Left lung (tissue), 14 donors: ENCODE measurements at places on chromosomes 2 and 18.

DNA sequence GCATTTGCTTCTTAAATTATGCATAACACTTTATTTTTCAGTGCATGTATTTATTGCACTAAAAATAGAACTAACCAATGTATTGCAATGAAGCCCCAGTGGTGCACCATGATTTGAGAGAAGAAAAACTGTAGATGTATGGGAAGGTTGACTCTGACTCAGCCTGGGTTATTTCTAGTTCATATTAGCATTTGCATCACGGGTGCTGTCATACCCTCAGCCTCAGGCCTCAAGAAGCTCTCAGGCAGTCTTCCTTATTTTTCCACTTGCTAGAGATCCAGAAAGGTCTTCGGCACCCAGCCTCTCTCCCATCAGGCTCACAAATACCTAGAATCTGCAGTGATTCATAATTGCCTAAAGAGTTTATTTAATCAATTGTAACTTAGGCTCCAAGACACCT lies 148.0 kb downstream of the DNER start:
- DNase-seq, result no peak

DNA sequence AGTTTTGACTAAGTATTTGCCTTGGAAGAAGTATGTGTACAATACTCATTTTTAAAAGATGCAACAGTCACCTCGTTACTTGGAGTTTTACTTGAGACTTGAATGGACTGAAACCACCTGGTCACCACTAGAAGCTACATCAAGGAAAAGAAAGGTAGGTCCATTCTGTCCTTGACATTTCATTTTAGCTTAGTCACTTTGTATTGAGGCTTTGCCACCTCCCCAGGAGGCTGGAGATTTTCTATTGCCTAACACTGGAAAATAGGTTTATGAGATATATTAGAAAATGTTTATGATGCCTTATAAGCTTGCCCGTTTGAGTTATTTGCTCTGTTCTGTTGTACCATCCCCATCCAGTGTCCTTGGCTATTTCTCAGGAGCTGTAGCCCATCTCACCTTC lies 107.9 kb upstream of the ETAA1 start:
- DNase-seq, result no peak

DNA sequence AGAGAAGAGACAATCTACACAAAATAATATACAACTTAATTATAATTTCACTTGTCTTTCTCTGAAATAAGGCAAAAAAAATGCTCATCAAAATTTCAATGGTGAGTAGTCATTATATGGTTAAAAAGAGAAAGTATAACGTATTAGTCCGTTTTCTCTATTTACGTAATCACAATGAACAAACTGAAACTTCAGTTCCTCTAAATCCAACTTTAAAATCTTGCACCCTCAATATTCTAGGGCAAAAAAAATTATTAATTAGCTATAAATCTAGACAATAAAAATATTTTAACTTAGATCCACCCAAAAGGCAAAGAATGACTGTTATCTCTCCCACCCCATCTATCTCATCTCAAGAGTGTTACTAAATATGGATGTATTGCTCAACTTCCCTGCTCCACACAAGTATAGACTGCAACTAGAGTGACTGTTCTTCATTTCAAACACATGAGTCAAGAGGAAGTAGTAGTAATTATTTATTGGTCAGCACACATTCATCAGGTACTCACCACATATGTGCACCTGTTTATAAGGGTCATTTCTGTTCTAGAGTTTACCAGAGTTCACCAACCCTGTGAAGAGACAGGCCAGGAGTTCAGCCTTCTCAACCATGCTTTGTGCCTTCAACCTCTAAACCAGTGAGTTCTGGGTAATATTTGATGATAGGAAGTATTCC lies 36.4 kb downstream of the STK39 start:
- no peak for DNase-seq

- DNase-seq, result no peak
Observed at GRCh38 chr2:195408196-195408595, 248.8 kb upstream of the SLC39A10 start.

DNA sequence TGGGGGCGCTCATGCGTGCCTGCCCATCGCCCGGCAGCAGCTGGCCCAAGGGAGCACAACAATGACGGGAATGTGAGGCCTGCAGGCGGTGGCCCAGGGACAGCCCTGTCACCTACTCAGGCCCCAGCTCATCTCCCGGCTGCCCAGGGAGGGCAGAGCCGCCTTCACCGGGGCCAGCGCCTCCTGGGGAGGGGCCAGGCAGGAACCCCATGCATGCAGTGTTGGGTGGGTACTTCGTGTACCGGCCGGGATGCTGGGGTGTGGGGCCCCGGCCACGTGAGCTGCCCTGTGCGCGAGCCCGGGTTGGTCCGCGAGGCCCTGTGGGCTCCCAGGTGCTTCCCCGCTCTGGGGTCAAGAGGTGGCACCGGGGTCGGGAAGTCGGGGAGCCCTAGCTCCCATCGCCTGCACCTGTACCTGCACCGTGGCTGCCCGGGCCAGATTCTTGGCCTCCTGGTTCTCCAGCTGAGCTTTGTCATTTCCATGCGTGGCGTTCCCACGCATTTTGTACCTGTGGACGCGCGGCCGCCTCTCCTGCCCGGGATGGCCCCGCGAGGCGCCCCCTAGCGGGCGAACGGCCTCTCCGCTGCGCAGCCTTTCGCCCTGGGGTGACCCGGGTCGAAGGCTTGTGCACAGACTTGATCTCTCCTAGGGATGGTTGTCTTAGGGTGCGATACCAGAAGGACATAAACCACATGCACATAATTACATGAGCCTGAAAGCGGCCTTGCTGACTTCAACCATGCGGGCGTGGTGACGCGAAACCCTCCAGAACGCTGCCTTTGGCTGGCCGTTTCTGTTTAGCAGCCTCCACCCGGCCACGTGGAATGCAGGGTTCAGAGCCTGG lies 950 bp downstream of the KLHL30 start:
- no peak for DNase-seq

DNA sequence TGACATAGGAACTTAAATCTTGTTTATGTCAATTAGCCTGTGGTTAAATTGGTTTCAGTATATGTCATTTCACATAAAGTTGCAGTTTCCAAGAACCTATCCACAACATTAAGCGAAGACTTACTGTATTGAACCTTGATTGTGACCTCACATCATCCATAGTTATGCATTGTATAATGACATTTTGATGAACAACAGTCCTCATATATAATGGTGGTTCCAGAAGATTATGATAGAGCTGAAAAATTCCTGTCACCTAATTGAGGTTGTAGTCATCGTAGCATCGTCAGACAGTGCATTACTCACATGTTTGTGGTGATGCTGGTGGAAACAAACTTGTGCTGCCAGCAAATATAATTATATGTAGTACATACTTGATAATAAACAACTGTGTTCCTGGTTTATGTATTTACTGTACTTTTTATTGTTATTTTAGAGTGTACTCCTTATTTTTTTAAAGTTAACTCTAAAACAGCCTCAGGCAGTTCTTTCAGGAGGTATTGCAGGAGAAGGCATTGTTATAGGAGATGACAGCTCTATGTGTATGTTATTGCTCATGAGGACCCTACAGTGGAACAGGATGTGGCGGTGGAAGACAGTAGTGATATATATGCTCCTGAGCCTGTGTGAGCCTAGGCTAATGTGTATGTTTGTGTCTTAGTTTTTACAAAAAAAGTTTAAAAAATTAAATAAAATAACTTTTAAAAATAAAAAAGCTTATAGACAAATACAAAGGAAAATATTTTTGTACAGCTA lies 56.6 kb downstream of the UBE2E3 start:
- DNase-seq, result no peak

DNA sequence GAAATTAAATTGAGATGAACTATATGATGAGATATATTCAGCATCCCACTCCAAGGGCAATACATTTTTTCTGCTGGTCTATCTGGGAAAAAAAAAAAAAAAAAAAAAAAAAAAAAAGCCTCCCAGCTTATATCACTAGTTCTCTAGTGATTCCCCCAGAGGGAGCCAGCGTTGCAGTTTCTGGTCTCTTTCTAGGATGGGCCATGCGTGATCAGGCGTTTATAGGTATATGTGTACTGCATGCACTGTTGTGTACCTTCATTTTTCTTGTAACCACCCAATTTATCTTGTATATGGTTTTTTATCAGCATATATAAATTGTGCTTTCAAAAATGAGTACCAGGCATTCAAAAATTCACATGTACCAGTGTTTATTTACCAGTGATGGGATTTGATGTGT lies 35.1 kb downstream of the DCDC2C start:
- DNase-seq, result no peak

- no peak for DNase-seq
Observed at GRCh38 chr2:209938906-209939305, 63.5 kb upstream of the RPE start.

DNA sequence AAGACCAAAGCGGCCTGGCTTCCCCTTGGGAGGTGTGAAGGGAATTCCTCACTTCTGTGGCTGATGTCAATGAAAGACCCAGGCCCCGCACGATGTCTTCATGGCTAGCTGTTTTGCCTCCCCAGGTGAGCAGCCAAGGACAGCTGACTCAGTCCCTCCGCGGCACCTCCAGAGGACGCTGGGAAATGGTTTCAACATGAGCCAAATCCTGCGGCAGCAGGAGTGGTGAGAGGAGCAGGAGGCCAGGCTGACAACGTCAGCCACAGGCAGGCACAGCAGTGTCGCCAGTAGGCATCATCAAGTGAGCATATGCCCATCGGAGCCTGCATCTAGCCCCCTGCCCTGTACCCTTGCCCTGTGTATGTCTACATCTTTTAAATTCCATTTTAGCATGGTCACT lies 156.4 kb upstream of the RAB6C start:
- peak; percentile 61 for DNase-seq

GRCh38 chr18:79490626-79491041 lies 94.9 kb downstream of the NFATC1 start:
- DNase-seq, result no peak

DNA sequence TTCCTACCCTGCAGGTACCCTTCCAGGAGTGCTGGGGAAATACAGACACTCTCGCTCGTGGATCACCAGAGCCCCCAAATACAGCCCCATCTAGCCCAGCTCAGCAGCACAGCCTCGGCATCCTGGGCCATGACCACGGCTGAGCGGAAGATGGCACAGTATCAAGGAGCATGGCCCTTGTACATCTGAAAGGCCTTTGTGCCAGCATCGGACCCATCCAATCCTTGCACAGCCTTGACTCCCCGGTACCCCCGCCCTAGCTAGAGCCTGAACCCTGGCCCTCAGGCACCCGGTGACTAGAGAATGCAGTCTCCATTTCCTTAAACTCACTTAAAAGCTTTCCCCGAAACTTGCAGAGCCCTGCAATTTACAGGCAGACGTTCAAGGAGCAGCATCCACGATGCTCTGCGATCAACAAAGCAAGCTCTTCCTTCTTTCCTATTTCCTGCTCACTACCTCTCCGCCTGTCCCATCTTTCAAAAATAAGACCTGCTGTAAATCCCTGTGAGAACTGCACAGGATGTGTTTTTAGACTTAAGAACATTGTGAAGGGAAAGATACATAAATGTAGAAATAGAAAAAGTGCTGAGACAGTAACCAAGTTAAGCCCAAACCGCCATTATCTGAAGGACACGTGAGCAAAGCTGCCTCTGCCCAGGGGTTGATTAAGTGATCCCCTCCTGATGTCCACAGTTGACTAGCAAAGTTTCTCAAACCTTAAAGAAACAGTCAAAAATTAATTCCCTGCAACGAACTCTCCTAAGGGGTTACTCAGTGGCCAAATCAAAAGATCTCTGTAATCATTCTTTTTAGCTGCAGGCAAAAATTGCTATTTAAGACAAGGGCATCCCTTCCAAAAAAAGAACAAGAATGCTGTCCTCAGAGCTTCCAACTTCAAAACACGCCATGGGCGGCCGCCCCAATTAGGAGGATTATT lies 48.5 kb downstream of the ZNF516 start:
- no peak for DNase-seq

DNA sequence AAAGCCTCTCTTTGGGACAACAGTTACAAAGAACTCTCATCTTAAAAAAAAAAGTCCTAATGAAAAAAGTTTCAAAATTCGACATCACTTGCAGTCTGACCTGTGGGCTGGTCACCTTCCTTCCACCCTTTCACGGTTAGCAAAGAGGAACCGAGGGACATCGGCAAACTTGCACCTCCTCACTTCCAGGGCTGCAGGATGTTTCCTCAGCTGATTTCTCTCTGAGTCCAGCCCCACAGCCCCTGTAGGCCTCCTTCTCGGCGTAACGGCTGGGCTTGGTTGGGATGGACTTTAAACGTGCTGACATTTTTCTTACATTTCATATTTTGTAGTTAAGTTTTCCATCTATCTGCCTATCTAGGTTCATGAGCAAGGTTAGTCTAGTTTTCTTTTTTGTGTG lies 5.7 kb upstream of the CAB39 start:
- no peak for DNase-seq
